Activated T-cell treated with anti-CD3 and anti-CD28 coated beads, Interleukin-2, amount 50 U/mL, for 72 hours (primary cell): ENCODE measurements at places on chromosomes 7 and 10. TPM values are rescaled to one million over a fixed set of nuclear protein-coding genes. Genes with fewer than 3 reads are reported as not detected.
A peak's percentile ranks its signal among the peaks of the same experiment; 100 is the strongest.

GNAI1 gene
- total RNA-seq: 4.0 TPM

THSD7A gene
- not detected for total RNA-seq

IGFBP1 gene
- not detected for total RNA-seq

WAPL gene
- 57.6 TPM for total RNA-seq

TUBAL3 gene
- total RNA-seq: not detected

GIMAP1 gene
- 9.3 TPM for total RNA-seq

DNA sequence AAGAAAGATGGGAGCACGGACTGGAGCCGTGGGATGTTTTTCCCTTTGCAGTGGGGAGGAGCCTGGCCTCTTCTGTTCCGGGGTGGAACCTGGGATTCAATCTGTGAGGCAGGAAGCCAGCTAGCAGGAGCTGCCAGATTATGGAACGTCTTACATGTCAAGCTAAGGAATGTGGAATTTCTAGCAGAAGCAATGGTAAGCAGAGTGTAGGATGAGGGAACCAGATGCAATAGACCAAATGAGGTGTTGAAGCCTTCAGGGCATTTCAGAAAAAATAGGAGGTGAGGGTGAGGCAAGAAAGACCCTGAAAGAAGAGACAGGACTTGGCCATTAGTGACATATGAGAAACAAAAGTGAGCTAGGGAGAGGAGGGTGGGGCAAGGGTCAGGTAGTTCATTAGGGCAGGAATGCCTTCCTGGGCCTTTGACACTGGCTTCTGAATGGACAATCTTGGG lies 105.5 kb downstream of the CHN2 start:
- no peaks in the 10 kb centered on the region for H3K4me1 ChIP-seq
- H3K4me3 ChIP-seq: no peak overlapping the region
- H3K27ac ChIP-seq: no peak overlapping the region
- no peak for DNase-seq
- no peaks in the 10 kb centered on the region for H3K36me3 ChIP-seq

- H3K27ac ChIP-seq: no peak overlapping the region
- peaks cover 8% of the 10 kb centered on the region for H3K27me3 ChIP-seq
- no peaks in the 10 kb centered on the region for H3K4me1 ChIP-seq
- no peak overlapping the region for H3K4me3 ChIP-seq
- H3K36me3 ChIP-seq: no peaks in the 10 kb centered on the region
- DNase-seq: no peak
Observed at GRCh38 chr10:776772-777171, 87.3 kb upstream of the DIP2C start.

- DNase-seq: no peak
- no peaks in the 10 kb centered on the region for H3K4me1 ChIP-seq
Observed at GRCh38 chr10:126459878-126460481, 71.7 kb upstream of the ADAM12 start.

GRCh38 chr7:120547605-120548004 lies 274.6 kb downstream of the KCND2 start:
- no peaks in the 10 kb centered on the region for H3K4me1 ChIP-seq
- H3K27ac ChIP-seq: no peak overlapping the region
- H3K4me3 ChIP-seq: no peak overlapping the region
- no peaks in the 10 kb centered on the region for H3K36me3 ChIP-seq
- no peak for DNase-seq
- no peaks in the 10 kb centered on the region for H3K27me3 ChIP-seq

GRCh38 chr7:67535241-67535989 lies 538.8 kb downstream of the TYW1 start:
- no peaks in the 10 kb centered on the region for H3K36me3 ChIP-seq
- H3K4me1 ChIP-seq: no peaks in the 10 kb centered on the region
- no peak overlapping the region for H3K4me3 ChIP-seq
- no peak for DNase-seq
- no peaks in the 10 kb centered on the region for H3K27me3 ChIP-seq

GRCh38 chr7:106823631-106824030 lies 41.5 kb upstream of the PIK3CG start:
- DNase-seq: no peak
- H3K4me3 ChIP-seq: no peak overlapping the region
- H3K36me3 ChIP-seq: no peaks in the 10 kb centered on the region
- H3K4me1 ChIP-seq: no peaks in the 10 kb centered on the region

- peak; percentile 9 for DNase-seq
- H3K4me1 ChIP-seq: peaks cover 15% of the 10 kb centered on the region
- H3K4me3 ChIP-seq: no peak overlapping the region
- H3K36me3 ChIP-seq: no peaks in the 10 kb centered on the region
Observed at GRCh38 chr7:40709062-40709964, 574.5 kb downstream of the SUGCT start.

DNA sequence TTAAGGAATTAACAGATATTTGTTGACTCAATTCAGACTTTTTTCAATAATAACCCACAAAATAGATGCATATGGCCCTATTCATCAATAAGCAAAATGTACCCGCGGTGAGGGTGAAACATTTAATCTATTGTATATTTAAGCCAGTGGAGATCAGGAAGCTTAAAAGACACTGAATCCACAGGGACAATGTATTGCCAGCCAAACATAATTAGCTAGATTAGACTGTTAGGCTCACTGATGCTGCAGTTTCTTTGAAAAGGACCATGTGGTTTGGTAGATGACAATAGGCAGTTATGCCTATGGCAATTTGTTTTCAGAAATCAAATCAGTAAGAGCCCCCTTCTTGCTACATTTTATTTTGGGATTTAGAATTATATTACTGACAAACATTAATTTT lies 87.3 kb upstream of the PLXDC2 start:
- DNase-seq: no peak
- no peaks in the 10 kb centered on the region for H3K4me1 ChIP-seq
- H3K27me3 ChIP-seq: no peaks in the 10 kb centered on the region
- no peak overlapping the region for H3K27ac ChIP-seq

- H3K27me3 ChIP-seq: no peaks in the 10 kb centered on the region
- H3K4me3 ChIP-seq: no peak overlapping the region
- no peaks in the 10 kb centered on the region for H3K36me3 ChIP-seq
- H3K4me1 ChIP-seq: no peaks in the 10 kb centered on the region
- no peak overlapping the region for H3K27ac ChIP-seq
- no peak for DNase-seq
Observed at GRCh38 chr10:113073549-113074189, 123.6 kb downstream of the TCF7L2 start.

- no peak overlapping the region for H3K27ac ChIP-seq
- no peak for DNase-seq
- no peaks in the 10 kb centered on the region for H3K27me3 ChIP-seq
- no peak overlapping the region for H3K4me3 ChIP-seq
Observed at GRCh38 chr10:130221456-130222375, 85.5 kb downstream of the GLRX3 start.

DNA sequence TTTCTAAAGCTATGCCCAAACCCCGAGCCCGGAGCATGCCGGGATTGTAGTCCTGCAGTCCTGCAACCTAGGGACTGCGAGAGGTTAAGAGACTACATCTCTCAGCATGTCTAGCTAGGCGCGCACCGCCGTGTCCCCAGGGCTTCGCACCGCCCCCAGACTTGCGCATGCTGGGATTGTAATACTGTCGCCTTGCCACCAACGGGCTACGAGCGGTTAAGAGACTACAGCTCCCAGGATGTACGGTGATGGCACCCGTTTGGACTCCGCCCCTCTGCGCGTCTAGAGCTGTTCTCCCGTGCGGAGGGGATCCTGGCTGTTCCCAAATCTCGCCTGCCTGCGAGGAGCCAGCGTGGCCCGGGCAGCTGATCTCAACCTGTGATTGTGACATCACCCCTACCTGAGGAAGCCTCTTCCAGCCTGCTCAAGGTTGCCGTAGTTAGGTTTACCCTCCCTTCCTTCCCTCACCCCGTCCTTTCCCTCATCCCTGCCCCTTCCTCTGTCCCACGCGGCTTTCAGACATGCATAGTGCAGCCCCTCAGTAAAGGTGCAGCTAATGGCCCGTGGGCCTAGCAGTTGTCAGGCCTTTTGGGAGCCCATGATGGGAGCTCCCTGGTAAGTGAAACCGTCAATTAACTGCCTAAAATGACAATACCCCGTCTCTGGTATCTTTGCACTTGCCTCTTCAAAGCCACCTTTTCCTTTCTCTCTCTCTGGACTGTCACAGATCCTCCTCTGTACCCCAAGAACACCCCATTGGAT lies 6.3 kb upstream of the ZNF736 start:
- H3K27ac ChIP-seq: peak overlapping the region; percentile 79
- H3K4me1 ChIP-seq: peaks cover 28% of the 10 kb centered on the region
- DNase-seq: peak; percentile 92
- H3K4me3 ChIP-seq: peak overlapping the region; percentile 97
- no peaks in the 10 kb centered on the region for H3K27me3 ChIP-seq

DNA sequence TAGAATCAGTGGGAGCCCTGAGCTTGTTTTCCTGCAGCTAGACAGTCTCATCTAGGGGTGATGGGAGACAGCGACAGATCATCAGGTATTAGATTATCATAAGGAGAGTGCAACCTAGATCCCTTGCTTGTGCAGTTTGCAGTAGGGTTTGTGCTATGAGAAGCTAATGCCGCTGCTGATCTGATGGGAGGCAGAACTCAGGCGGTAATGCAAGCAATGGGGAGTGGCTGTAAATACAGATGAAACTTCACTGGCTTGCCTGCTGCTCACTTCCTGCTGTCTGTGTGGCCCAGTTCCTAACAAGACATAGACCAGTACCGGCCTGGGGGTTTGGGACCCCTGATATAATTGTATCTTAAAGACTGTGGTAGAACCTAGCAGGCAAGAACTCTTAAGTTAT lies 17.6 kb downstream of the NRBF2 start:
- DNase-seq: no peak
- peaks cover 24% of the 10 kb centered on the region for H3K36me3 ChIP-seq
- H3K27me3 ChIP-seq: no peaks in the 10 kb centered on the region
- H3K4me3 ChIP-seq: no peak overlapping the region
- peaks cover 27% of the 10 kb centered on the region for H3K4me1 ChIP-seq

GRCh38 chr10:117741524-117741923 lies 199.0 kb downstream of the EMX2 start:
- H3K27ac ChIP-seq: no peak overlapping the region
- no peaks in the 10 kb centered on the region for H3K36me3 ChIP-seq
- no peak overlapping the region for H3K4me3 ChIP-seq
- no peak for DNase-seq
- no peaks in the 10 kb centered on the region for H3K4me1 ChIP-seq

DNA sequence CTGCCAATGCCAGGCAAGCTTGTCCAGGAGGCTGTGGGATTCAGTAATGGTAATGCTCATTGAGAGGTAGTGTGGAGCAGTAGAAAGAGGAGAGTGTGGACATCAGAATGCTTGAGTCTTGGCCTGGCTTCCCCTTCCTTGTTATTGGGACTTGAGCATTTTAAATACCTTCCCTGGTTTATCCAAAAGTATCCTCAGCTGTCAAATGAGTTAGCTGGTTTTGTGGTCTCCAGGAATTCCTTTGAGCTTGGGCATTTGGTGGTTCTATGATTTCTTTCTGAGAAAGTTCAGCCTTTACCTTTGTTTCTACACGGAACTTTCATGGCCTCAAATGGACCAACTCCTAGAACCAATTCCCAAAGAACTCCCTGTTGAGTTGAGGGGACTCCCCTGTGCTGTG lies 264.3 kb downstream of the PTEN start:
- no peak for DNase-seq
- H3K4me3 ChIP-seq: no peak overlapping the region
- peaks cover 7% of the 10 kb centered on the region for H3K4me1 ChIP-seq
- H3K36me3 ChIP-seq: no peaks in the 10 kb centered on the region

DNA sequence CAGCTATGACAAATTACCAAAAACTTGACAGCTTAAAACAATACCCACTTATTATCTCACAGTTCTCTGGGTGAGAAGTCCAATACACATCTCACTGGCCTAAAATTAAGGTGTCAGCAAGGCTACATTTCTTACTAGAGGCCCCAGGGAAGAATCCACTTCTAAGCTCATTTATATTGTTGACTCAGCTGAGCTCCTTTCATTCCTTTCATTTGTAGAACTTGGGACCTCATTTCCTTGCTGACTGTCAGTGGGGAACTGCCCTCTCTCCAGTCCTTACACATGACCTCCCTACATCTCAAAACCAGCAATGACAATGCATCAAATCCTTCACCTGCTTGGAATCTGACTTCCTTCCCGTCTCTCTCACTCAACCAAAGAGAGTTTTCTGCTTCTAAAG lies 240.3 kb downstream of the IPMK start:
- H3K27ac ChIP-seq: no peak overlapping the region
- H3K27me3 ChIP-seq: no peaks in the 10 kb centered on the region
- H3K36me3 ChIP-seq: no peaks in the 10 kb centered on the region
- peaks cover 6% of the 10 kb centered on the region for H3K4me1 ChIP-seq
- no peak overlapping the region for H3K4me3 ChIP-seq
